Brain microvascular endothelial cell (primary cell): ENCODE measurements at places on chromosomes 4 and X.
A peak's percentile ranks its signal among the peaks of the same experiment; 100 is the strongest.

DNA sequence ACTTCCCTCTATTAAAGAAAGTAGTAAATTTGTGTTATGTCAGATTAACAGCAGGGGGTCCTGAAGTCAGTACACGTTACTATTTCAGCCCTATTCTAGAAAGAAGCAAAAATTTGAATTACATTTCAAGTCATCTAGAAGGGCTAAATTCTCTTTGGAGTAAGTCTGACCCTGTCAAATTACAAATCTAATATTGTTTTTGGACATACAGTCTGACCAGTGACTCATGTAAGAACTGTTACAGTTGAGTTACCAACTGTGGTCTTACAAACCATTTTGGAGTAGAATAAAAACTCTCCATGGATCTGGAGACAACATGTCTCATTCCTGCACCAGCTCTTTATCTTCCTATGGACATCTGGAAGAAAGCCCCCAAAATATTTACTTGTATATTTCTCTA lies 36.0 kb upstream of the GYPA start:
- peak; percentile 4 for DNase-seq

DNA sequence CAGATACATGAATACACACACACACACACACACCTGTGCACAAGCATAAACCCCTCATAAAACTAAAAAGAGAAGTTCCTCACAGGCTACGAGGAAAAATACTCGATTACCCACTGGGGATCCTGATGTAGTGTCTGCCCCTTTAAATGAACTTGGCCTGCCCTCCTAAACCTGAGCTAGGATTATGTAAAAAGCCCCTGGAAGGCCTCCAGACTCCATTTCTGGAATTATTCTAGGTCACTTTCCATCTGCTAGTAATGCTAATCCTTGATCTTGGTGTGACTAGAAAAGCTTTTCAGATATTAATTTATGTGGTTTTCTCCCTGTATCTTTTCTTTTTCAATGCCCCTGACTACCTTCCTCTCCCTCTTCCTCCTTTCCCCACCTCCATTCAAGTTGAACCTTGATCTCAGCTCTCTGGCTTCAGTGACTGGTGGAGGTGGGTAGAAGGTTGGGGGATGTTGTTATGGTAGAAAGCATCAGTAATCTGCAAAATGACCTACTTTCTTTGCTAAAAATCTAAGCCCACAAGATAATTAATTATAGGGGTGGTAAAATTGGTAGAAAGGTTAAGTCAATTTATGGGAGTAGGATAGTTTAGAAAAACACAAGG lies 25.5 kb upstream of the ZNF330 start:
- no peak for DNase-seq

DNA sequence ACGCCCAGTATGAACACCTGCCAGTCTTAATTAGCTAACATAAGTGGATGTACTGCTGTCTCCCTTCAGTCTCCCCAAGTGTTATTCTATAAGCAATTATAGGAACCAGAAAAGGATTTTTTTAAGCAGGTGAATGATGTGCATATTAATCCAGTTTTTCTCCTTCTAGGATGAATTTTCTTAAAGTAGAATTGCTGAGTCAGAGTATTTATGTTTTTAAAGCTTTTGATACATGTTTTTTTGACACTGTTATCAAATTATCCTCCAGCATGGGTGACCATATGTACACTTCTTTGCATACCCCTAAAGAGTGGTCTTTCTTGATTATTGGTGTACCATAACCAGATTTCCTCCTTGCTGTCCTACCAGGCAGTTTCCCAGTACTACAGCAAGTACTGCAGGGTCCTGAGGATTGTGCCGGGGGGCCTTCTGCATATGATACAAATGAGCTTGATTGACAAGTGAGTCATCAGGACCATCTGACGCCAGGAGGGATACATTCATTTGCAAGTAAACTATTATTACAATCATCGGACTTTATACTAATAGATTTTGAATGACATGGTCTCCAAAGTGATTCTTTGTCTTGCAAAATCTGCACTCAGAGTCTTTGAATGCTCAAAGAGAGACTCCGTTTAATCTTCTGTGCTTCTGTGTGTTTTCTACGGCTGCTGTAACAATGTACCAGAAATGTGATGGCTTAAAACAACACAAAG lies 10.7 kb upstream of the PCYT1B start:
- no peak for DNase-seq

- DNase-seq: no peak
Measured at GRCh38 chr4:40688446-40689095, 58.9 kb upstream of the RBM47 start.

- DNase-seq: no peak
Measured at GRCh38 chr4:8280158-8280875, 10.8 kb downstream of the HTRA3 start.

- DNase-seq: no peak
Measured at GRCh38 chr4:182318256-182318655, 75.1 kb downstream of the TENM3 start.

GRCh38 chr4:169121861-169122382 lies 111.9 kb upstream of the CBR4 start:
- no peak for DNase-seq

GRCh38 chr4:176668324-176668723 lies 124.4 kb downstream of the VEGFC start:
- DNase-seq: no peak

DNA sequence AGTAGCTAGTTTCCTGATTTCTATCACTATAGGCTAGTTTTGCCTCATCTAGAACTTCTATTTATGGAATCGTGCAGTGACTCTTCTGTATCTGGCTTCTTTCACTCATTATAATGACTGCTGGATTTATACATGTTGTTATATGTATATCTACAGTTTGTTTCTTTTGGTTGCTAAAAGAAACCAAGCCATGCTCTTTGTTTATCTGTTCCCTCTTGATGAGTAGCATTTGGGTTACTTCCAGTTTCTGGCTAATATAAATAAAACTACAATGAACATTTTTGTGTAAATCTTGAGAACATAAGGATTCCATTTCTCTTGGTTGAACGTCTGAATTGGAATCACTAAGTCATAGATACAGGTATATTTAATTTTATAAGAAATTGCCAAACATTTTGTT lies 73.9 kb downstream of the ARHGAP24 start:
- no peak for DNase-seq

GRCh38 chr4:185165605-185166063 lies 22.6 kb downstream of the SLC25A4 start:
- peak; percentile 74 for DNase-seq

DNA sequence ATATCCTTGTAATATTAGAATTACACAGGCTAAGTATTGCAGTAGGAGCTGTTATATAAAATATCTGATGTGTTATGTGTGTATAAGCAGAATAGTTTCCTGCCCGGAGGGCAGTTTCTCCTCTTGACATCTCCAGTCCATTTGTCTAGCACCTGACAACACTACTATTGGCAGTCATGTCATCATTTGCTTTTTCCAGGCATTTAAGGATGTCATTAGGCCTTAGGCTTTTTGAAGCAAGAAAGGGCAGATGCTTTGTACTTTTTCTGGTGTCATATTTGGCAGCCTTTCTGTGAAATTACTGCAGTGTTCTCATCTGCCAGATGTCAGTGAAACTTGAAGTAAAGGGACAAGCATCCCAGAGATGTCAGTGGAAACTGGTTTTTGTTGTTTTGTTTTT lies 2017.6 kb upstream of the IGFBP7 start:
- no peak for DNase-seq

GRCh38 chr4:75845992-75846391 lies 56.3 kb downstream of the PPEF2 start:
- DNase-seq: no peak

DNA sequence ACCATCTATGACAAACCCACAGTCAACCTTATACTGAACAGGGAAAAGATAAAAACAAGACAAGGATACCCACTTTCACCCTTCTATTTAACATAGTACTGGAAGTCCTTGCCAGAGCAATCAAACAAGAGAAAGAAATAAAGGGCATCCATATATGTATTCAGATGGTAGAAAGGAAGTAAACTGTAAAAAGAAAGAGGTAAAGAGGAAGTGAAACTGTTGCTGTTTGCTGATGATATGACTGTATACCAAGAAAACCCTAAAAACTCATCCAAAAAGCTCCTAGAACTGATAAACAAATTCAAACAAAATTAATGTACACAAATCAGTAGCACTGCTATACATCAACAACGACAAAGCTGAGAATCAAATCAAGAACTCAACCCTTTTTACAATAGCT lies 538.7 kb upstream of the PABPC4L start:
- no peak for DNase-seq

- DNase-seq: no peak
Measured at GRCh38 chr4:15771216-15772058, 6.7 kb upstream of the CD38 start.

DNA sequence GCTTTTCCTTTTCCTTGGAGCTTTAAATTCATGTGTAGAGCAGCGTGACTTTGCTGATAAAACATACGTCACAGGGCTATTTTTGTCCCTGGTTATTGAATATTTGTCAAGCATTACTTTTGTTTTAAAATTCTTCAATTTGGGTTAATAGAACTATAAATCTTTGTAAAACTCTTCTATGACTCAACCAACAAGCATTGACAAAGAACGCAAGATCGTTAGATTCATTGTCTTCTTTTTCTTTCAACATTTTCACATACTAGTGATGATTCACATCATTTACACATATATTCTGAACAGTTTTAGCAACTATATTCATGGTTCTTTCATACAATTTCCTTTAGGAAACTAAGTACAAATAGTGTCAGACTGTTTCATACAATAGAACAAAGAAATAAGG lies 72.0 kb upstream of the GPM6A start:
- DNase-seq: no peak

- no peak for DNase-seq
Measured at GRCh38 chr4:145822181-145822580, 116.4 kb downstream of the ZNF827 start.

- DNase-seq: no peak
Measured at GRCh38 chr4:6335040-6335590, 65.5 kb downstream of the WFS1 start.

DNA sequence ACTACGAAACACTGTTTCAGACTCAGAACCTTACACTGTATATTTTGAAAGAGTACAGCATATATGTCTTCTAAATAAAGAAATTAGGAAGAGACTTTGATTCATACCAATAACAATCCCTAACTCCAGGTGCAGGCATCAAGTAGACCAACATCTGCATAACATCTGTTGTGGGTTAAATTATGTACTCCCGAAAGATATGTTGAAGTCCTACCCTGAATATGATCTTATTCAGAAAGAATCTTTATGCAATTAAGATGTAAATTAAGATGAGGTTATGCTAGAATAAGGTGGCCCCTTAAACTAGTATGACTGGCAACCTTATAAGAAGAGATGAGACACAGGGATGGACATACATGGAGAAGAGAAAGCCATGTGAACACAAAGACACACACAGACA lies 117.9 kb downstream of the INPP4B start:
- DNase-seq: no peak

- DNase-seq: no peak
Measured at GRCh38 chr4:61924131-61924530, 724.0 kb downstream of the ADGRL3 start.

GRCh38 chrX:47170861-47171692 lies 22.6 kb upstream of the UBA1 start:
- DNase-seq: no peak

DNA sequence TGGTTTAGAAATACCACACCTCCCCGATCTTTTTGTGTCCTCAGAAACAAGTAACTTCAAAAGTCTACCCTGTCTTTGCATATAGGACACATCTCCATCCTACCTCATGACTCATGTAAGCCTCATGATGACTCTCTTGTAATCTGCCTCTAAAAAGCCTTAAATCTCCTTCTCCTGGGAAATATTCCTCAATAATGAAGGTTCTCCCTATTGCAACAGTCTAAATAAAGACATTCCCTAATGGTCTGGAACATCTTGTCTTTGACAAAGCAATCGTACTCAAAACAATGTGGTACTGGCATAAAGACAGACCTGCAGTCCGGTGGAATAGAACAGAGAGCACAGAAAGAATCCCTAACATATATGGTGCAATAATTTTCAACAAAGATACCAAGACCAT lies 257.7 kb downstream of the OPHN1 start:
- peak; percentile 7 for DNase-seq

DNA sequence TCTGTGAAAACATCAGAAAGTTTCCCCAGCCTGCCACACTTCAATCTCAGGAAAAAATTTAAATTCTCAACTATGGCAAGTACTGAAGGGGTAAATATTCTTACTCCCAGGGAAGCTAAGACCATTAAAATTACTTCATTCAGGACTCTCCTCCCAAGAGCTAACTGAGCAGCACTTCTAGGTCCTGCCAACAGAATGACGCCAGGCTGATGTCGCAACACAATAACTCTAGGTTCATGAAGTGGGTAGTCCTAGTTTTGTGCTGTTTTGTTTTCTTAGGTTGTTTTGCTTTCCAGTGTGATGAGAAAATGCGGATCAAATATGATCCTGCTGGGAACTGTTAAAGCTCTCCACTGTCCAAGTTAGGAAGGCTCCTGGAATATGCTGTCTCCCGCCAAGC lies 180.0 kb downstream of the NKX6-1 start:
- DNase-seq: peak; percentile 12

DNA sequence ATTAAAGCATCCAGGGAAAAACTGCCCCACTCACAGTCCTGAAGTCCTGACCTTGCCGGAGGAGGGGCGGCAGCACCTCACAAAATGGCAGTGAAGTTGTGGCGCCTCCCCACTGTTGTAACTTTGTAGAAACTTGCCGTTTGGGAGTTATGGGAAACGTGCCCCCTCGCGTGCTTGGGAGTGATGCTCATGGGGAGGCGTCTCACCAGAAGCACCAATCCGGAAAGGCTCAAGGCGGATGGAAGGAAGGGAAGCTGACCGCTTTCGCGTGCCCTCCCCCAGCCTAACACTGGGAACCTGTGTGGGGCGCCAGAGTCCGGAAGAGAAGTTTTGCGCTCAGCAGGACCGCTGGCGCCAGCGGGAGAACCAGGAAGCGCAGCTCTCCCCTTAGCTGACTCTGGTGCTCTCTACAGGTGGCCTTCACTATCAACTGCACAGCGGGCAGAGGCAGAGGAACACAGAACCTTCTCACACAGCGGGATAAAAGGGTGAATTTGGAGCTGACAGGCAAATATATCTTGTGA lies at the start of the genes CT45A10 and SAGE1:
Gene CT45A10, minus strand, starts transcription at position 151 of the 524 bp plus-strand sequence. CDS start 8,100 bp downstream, outside the sequence.
Gene SAGE1, plus strand, starts transcription at position 423 of the 524 bp plus-strand sequence. CDS start 2,527 bp downstream, outside the sequence.
- DNase-seq: no peak

DNA sequence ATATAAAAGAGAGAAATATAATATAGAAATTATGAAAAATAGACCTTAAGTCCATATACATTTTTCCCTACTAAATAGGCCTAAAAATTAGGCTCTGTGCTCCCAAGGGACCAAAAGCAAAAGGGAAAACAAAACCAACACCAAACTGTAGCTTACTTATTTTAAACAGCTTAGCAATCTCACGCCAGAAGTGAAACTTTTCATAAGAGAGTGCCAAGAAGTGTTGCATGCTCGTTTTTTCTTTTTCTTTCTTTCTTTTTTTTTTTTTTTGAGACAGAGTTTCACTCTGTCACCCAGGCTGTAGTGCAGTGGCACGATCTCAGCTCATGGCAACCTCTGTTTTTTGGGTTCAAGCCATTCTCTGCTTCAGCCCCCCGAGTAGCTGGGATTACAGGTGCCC lies 250.4 kb downstream of the TMA16 start:
- DNase-seq: no peak
